Thymus (tissue), 14 donors: ENCODE measurements at places on chromosomes 6 and 20. TPM values are rescaled to one million over a fixed set of nuclear protein-coding genes. Genes with fewer than 3 reads are reported as not detected.

DNA sequence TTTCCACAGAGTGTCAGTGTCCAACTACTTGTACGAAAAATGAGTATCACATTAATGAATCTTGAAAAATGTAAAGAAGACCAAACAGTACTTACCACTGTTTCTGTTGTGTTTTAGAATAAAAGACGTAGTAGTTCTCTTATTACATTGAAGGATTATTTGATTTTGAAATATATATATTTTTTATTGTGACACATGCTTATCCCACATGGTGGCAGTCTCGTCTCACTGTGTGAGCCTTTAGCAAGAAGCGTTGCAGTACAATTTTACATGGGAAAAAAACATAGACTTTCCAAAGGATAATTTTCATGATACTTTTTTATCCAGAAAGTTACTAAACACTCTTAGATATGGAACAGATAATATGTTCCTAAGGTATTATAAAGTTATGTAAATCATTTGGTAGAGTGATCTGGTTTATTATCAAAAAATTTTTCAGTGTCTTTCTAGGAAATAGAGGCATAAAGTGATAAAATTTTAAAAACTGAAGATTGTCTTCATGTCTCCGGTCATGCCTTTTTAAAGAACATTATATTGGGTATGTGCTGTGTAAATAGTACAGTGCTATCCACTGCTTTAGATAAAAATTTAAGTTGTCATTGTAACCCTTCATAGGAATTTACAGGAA is 117.5 kb upstream of the SAMD5 start:
- no peak for DNase-seq
- no peaks in the 10 kb centered on the region for H3K4me1 ChIP-seq
- no peaks in the 10 kb centered on the region for H3K27me3 ChIP-seq

DNA sequence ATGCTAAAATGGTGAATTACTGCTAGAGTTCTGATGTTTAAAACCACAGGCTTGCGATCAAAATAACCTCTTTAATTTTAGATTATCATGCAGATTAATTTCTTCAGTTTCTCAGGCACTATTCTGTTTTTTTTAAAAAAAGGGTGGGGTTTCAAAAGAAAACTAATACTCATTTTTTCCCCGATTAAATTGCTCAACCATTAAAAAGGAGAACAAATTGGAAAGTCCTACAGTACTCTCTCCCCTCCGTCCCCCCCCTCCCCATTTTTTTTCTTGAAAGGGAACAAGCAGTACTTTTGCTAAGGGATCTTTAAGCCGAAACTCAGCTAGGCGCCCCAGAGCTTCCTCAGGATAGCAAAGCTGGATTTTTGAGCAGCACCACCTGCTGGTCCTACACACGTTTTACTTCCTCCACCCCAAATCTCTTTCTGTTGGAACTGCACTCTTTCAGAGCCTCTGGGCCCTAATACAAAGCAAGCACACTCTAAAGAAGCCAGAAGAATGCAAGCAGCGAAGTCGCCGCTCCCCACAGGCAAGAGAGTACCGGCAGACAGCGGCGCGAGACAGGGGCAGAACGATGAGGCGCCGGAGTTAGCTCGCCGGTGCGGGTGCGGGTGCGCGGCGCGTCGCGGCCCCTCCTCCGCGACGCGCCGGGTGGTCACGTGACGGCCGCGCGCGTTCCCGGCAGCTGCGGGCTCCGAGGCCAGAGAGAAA is at the start of gene RNF146:
TSS of gene RNF146 (plus strand) at position 687 of the 714 bp plus-strand sequence. CDS start 13,475 bp downstream, outside the sequence.
- DNase-seq, result peak; percentile 70
- no peaks in the 10 kb centered on the region for H3K27me3 ChIP-seq
- peak within 1 kb of the TSS; percentile 94 for H3K4me3 ChIP-seq
- H3K36me3 ChIP-seq, result no peaks in the 10 kb centered on the region
- H3K4me1 ChIP-seq, result no peaks in the 10 kb centered on the region

RIPPLY2 gene
- total RNA-seq, result 0.28 TPM

DNA sequence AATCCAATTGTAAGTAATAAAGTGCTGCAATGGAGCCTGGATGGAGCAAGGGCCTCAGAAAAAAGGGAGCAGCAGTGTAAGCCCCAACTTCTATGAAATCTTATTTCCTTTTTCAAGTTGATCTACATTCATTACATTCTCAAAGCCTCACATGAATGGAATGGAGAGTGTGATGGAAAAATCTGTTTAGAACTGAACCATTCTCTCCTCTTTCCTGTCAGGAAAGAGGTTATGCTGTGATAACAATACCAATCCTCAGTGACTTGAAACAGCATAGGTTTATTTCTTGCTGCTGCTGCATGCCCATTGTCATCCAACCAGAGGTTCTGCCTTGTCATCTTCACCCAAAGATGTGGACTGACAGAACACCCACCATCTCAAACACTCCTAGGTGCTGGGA is 8.9 kb upstream of the OR2H2 start:
- H3K36me3 ChIP-seq, result no peaks in the 10 kb centered on the region
- H3K4me1 ChIP-seq, result no peaks in the 10 kb centered on the region
- H3K4me3 ChIP-seq, result no peak overlapping the region

C20orf202 gene
- 0.09 TPM for total RNA-seq

DNA sequence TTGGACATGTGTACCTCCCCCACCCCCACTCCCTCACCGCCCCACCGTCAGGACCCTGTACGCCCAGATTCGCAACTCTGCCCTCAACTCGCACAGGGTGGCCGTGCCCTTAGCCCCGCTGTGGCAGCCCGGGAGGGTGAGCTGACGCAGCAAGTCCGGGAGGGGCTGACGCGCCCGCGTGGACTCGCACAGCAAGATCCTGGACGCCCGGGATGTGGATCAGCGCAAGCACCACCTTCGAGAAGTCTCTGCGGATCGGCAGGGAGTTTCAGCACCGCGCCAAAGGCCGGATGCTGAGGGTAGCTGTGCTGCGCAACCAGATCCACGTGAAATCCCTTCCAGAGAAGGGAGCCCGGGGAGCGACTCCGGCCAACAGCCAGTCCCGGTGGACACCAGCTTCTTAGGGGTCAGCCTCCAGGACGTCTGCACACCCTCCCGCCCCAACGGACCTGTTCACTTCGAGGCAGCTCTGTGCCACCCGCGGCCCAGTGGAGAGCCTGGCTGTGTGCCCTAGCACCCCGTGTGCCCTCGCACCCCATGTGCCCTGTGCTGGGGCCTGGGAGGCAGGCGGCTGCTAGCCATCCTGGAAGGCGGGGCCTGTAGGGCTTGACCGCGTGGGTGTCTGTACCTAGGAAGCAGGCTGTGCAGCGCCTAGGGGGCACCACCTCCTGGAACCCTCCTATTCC is 6.7 kb upstream of the GJA10 start:
- DNase-seq, result no peak
- peaks cover 42% of the 10 kb centered on the region for H3K27me3 ChIP-seq
- no peaks in the 10 kb centered on the region for H3K4me1 ChIP-seq
- no peak overlapping the region for H3K4me3 ChIP-seq
- no peak overlapping the region for H3K27ac ChIP-seq

GRCh38 chr6:28446818-28447511 is 3.7 kb upstream of the ZSCAN23 start:
- H3K4me3 ChIP-seq, result peak overlapping the region; percentile 25
- no peaks in the 10 kb centered on the region for H3K36me3 ChIP-seq
- no peak for DNase-seq
- peaks cover 15% of the 10 kb centered on the region for H3K27me3 ChIP-seq
- H3K4me1 ChIP-seq, result peaks cover 9% of the 10 kb centered on the region
- H3K27ac ChIP-seq, result no peak overlapping the region
